ENCODE measurements at places on chromosomes 12 and 14.
A peak's percentile ranks its signal among the peaks of the same experiment; 100 is the strongest.

- DNase-seq, result no peak
Measured at GRCh38 chr14:100803226-100803625, 22.7 kb upstream of the MEG3 start.

DNA sequence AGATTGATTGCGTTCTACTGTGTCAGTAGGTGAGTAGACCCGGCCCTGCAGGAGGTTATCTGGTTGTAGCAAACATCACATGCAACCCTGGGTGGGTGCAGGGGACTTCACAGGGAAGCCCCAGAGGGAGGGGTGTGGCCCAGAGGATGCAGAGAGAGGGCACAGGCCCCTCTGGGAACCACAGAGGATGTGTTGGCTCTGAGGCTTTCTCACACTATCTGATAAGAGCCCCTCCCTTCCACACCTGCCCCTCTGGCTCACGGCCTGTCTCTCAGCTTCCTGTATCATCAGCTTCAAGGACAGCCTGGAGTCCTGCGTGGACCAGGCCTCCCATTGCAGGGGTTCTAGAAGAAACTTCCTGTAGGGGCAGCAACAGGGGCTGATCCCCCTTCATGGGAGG is 101.9 kb downstream of the RIN3 start:
- DNase-seq, result no peak

GRCh38 chr12:49929581-49929980 is 21.0 kb upstream of the AQP2 start:
- DNase-seq, result no peak

DNA sequence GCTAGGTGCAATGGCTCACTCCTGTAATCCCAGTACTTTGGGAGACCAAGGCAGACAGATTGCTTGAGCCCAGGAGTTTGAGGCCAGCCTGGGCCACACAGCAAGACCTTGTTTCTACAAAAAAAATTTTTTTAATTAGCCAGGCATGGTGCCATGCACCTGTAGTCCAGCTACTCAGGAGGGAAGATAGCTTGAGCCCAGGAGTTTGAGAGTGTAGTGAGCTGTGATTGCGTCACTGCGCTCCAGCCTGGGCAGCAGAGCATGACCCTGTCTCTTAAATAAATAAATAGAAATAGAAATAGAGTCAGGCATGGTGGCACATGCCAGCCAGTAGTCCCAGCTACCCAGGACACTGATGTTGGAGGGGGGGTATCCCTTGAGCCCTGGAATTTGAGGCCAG is 36.7 kb upstream of the CLIP1 start:
- no peak for DNase-seq

- DNase-seq, result peak; percentile 89
Measured at GRCh38 chr12:68331869-68332727, at the start of gene MDM1. Gene MDM1, minus strand, starts transcription at chr12:68332362. Its CDS starts 117 bp downstream, at chr12:68332245.

DNA sequence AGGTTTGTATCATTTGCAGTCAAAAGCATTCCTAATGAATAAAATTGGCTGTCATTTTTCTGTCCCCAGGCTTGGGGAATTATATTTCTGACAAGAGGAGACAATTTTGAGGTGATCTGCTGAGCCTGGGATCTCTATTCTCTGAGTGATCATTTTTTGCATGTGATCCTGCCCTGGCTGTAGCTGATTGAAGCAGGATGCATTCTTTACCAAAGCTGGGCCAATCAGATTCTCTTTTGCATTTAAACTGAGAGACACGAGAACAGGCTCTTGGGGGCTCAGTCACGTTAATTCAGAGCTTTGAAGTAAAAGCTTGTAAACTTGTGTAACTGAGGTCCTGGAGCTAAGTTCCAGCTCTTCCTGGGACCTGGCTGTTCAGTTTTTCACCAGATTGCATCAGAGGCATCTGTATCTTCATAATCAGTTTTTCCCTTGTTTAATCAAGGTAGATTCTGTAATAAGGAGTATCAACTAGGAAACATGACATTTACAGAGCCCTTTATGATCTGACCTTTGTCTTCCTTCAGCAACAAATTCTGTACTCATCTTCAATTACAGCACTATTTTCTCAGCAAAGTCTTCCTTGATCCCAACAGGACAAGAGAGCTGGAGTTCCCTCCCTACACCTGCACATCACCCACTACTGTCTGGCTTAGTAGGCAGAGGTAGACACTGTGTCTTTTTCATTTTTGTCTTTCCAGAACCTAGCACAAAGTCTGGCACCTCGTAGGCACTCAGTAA is 35.0 kb upstream of the MANSC4 start:
- no peak for DNase-seq

GRCh38 chr12:25455696-25456095 is 97.4 kb downstream of the LMNTD1 start:
- no peak for DNase-seq

DNA sequence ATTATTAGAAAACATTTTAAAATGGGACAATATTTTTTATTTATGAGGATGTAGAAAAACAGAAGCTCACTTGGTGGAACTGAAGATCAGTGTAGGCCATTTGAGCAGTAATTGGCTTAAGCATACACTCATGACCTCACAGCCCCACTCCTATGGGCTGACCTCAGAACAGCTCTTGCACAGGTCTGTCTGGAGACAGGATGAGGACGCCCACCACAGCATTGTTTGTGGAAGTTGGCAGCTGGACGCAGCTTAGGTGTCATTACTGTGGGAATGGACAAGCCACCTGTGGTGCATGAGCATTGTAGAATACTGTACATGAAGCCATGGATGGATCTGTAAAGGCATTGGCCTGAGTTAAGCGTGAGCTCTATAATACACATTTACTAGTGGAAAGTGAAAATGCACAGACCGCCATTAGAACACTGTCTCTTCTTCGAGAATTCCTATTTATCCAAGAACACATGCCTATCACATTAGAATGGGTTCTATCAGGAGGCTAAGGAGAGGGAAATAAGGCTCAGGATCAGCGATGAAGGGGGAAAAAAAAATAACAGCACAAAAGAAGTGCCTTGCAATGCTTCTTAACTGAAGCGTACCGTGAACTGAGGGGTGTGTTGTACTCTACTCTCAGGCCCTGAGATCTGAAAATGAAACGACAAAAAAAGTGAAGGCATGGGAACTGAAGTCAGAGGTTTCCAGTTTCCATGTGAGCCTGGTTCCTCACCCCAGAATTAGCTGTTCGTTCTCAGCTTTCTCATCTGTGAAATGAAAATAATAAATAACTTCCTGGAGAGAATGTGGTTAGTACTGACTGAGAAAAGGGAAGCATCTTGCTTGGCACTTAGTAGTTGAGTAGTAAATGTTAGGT is 33.6 kb downstream of the KCNA1 start:
- no peak for DNase-seq

DNA sequence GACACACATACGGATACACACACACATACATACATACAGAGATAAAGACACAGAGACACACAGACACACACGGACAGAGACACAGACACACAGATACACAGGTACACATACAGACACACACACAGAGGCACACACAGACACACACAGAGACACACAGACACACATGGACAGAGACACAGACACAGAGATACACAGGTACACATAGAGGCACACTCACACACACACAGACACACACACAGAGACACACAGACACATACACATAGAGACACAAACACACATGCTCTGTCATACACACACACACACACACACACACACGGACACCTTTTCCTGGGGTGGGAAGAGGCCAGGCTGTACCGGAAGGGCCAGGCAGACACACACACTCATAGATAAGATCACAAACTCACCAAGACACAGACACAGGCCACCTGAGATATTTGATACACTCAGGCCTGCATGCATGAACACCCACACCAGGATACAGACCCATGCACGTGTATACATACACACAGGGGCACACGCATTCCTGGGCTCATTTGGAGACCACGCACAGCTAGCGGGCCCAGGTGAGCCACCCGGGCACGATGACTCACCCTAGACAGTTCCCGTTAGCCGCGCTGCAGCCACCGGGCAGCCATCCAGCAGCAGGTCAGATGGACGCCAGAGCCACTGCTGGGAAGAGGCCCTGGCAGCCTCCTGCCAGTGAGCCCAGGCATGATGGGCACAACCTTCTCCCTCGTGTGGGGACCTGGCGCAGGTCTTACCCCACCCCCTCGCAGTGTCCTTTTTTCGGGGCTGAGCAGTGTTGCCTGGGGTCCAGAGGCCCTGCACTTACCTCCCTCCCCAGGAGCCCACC is 1.8 kb upstream of the AHNAK2 start:
- peak; percentile 80 for DNase-seq

DNA sequence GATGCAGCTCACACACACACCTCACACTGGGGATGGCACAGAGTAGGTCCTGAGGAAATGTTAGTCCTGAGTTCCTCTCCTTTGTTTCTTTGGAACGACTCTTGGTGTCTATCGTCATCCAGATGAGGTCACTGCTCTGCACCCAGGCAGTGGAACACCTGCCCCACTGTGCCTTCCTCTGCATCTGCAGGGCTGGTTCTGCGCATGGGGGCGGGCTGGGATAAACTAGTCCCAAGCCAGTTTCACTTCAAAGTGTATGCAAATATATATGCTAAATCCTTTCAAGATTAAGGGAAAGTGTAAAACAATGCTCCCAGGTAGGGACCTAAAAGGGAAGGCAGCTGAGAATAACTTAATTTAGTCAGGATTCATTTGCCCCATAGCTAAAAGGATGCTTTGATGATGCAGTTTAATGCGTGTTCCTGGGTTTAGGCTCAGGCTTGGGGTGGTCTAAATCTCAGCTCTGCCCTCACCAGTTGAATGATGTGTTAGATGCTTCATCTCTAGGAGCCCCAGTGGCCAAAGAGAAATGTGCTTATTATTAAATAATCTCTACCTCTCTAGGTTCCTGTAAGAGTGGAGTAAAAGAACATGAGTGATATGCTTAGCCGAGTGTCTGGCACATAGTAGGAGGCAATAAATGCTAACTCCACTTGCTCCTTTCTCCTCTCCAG is 47.1 kb upstream of the OVCH1 start:
- DNase-seq, result no peak

GRCh38 chr14:103118018-103118662 is 5.1 kb upstream of the TNFAIP2 start:
- DNase-seq, result no peak

DNA sequence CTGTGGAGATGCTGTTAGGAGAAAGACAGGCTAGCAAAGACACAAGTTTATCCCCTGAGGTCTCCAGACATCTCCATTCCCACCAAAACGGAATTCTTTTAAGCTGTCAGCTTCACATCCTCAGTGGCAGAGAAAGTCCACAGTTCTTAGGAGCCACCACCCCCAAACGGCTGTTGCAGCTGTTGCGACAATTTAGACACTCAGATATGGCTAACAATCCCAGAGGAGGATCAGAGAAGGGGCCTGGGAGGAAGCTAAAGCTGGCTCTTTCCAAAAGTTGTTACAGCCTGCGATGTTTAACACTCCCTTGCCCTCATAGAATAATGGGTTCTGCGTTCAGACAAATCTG is 1.9 kb upstream of the ATP5MC2 start:
- no peak for DNase-seq

DNA sequence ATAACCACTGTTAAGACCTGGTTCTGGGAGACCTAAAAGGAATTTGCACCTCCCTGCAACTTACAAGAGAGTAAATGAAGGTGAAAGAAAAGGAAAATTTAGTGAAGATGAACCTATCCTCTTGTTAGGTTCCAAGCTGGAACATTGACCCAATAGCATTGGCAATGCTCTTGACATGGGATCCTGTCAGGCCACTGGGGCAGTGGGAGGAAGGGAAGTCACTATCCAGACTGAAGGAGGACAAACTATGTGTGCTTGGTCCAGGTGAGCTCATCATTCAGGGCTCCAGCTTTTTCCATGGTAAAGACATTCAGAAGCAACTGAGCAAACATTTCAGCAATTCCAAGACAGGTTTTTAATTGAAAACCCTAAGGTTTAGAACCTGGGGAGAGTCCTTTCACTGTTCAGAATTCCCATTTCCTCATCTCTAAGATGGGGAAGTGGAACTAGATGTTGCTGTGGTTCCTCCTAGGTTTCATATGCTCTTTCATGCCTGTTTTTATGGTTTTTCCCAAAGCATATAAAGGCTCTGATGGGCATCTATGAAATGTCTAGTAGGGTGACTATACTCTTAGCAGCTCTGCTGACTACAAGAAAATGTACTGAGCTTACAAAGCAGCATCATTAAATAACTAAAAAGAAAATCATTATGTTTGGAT is 33.1 kb downstream of the MAPK1IP1L start:
- no peak for DNase-seq

- DNase-seq, result no peak
Measured at GRCh38 chr12:93743999-93744689, 67.0 kb downstream of the CRADD start.

- no peak for DNase-seq
Measured at GRCh38 chr12:46024099-46024498, 33.7 kb upstream of the SCAF11 start.

- no peak for DNase-seq
Measured at GRCh38 chr14:74202113-74202512, 37.1 kb upstream of the VSX2 start.

DNA sequence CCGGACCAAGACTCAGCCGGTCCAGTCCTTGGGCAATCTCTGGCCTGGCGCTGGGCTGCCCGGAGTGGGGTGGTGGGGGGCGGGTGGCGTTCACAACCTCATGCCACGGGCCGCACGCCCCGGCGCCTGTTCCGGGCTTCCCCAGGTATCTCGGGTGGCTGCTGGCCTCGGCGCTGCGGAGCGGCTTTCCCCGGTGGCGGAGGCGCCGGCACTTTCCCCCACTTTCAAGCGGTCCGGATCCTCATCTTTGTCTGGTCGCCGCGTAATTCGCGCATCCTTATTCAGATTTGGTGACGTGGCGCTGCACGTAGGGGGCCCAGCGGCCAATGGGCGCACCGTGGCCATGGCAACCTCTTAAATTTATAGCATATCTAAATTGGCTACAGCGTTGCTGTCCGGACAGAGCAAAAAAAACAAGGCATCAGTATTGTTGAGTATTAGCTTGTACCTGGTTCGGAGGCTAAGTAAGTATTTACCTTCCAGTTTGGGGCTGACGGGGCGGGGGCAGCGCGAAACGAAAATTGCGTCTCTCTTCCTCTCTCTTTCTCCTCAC is at the start of gene LHX5:
LHX5 (minus strand) TSS at position 253 of the 553 bp plus-strand sequence. CDS start 373 bp downstream, outside the sequence.
- DNase-seq, result no peak

- no peak for DNase-seq
Measured at GRCh38 chr14:59036134-59036533, 152.3 kb upstream of the DAAM1 start.

- no peak for DNase-seq
Measured at GRCh38 chr14:102777711-102778337, 575 bp downstream of the TRAF3 start.

- DNase-seq, result no peak
Measured at GRCh38 chr12:120167529-120168095, 26.9 kb downstream of the GCN1 start.

DNA sequence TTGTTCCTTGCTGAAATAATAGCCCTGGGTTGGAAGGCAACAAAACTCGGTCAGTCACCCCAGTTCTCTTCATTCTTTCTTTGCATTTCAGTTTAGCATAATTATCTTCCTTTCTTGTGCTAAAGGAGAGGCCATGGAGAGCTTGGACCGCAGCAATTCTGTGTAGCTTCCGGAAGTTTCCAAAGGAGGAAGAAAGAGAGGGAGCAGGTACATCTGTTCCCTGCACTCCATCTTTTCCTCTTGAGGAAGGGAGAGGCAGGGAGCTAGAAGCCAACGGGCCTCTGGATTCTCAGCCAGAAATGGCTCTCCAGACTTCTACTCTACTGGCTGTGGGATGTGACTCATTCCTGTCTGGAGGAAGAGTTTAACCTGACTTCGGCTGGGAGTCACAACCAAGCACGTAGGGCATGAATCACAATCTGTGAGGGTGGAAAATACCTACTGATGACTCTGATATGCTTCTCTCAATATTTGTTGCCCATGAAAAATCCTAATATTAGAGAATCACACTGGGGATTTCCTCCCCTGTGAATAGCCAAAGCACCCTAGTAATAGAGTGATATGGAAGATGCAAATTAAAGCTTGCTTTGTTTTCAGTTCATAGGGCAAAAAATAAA is 17.0 kb downstream of the ANO6 start:
- peak; percentile 30 for DNase-seq

GRCh38 chr12:104494793-104495158 is 38.0 kb downstream of the CHST11 start:
- no peak for DNase-seq
